ENCODE measurements at places on chromosomes 3 and 15.

DNA sequence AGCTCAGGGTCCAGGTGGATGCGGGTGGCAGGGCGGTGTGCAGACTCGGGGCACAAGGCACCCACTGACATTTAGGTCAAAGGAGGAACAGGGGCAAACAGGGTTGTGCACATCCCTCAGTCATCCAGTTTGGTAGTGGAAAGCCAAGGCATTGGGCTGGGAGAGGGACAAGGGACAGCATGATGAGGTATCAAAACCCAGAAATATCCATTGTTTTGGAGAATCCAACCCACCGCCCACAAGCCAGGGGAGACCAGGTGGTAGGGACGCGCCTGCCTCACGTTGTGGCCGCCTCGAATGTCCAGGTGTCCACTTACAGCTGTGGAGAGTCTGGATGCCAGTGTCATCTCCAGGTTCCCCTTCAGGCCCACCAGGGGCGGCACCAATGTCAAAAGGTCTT, 33.3 kb downstream of the SLC41A3 start:
- DNase-seq = no peak

GRCh38 chr3:1087066-1087560, 5.7 kb upstream of the CNTN6 start:
- no peak for DNase-seq

DNA sequence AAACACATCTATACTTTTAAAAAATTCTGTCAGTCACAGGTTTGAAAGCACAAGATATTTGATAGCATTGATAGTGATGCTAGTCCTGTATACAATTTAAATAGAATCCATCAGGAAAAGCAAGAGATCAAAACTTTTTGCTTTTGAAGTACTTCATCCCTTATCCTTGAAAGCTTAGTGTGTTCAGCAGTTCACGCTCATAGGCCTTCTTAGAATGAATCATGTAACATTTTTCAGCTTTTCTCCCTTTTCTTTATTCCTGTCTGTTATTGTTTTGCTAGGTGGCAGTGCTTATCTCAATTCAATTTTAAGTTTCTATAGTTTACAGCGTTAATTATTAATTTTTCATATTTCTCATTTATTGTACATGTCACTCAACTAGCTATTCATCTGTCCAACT, 69.1 kb downstream of the FGF7 start:
- DNase-seq = no peak

- DNase-seq = no peak
These were observed 2.9 kb downstream of the PXK start for GRCh38 chr3:58335652-58335947.

DNA sequence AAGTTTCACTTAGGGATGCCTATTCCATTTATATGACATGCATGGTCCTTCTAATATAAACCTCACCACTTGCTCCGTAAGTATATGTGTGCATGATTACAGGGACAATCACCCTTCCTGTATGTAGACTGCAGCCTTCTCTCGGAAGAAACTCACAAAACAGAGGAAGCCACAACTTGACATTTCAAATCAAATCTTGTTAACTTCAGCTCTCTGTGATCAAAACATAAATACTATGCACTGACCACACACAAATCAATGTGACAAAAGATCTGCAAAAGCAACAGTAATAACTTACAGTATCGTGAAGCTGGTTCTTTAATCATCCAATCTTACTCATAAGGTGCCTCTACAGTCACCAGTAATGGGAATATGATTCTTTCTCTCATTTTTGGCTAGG, 50.2 kb downstream of the FHIT start:
- no peak for DNase-seq

GRCh38 chr3:121735047-121735696, 14.4 kb downstream of the GOLGB1 start:
- DNase-seq = no peak

DNA sequence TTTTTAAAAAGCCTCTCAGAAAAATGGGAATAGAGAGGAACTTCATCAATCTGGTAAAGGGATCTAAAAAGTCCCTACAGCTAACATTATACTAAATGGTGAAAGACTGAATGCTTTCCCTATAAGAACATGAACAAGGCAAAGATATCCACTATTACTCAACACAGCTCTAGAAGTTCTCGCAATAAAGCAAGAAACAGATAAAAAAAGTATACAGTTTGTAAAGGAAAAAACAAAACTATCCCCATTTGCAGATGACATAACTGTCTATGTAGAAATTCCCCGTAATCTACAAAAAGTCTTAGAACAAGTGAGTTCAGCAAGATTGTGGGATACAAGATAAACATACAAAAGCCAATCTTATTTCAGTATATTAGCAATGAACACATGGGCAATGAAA, 15.4 kb downstream of the EDC3 start:
- no peak for DNase-seq

- no peak for DNase-seq
These were observed 32.1 kb downstream of the TLNRD1 start for GRCh38 chr15:81032818-81033217.

DNA sequence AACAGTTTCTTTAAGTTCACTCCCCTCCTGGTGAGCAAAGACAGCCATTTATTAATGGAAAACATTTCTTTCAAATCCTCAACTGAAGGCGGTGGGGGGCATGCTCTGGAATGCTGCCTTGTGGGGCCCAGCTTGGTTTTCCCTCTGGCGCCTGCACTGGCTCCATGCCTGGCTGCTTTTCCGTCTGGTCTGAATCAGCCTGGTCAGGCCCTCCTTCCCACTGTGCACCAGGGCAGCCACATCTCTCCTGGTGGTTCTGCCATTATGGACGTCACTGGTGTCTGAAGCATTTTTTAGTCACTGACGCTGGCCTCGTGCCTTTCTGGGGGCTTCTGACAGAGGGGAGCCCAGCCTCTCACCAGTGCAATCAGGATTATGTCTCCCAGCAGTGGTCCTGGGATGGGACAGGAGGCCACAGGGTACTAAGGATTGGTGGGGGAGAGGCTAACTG, 57.6 kb upstream of the APEH start:
- DNase-seq = no peak

DNA sequence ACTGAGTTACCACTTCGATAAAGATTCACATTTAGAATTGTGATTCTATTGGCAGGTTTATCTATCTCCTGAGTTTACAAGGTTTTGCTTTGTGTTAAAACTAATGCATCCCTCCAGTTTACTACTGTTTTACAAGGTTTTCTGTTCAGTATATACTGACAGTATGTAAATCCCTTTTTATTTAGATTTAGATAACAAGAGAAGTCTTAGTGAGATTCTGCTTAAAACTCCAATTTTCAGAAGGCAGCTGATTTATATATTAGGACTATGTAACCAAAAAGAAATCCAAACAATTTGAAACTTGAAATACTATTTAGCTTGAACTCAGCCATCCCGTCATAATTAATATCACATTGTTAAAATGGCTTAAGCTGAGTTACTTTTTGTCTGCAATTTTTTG, 619.2 kb downstream of the NAALADL2 start:
- no peak for DNase-seq

DNA sequence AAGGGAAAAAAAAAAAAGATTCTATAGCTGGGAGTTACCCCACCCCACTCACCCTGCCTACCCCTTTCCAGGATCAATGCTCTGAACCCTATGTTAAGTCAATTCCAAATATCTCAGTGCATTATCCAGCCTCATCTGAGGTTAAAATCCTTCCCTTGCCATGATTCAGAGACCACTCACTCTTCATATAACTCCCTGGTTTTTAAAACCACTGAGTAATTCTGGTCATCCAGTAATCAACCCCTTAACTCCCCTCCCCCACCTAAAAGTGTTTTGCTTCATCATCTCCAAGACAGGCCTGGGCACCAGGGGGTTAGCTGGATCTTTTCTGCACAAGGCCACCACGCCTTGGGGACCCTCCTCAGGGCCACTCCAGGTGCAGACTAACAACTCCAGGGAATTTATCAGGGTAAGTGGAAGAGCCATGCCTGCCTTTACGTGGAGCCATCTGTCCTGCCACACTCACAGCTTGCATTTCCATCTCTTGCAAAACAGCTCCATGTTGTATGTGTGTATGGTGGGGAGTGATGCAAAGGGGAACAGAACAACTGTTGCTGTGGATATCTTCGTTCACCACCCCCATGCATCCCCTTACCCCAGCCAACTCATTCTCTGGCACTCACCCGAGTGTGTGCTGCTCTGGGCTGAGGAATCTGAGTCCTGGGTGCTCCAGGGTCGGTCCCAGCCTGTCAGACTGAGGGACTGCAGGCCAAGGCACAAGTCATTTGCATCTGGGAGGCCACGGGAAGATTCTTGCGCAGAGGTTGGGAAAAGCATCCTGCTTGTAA, 30.7 kb upstream of the RPS17 start:
- DNase-seq = no peak

GRCh38 chr15:66138892-66139590, 114.5 kb downstream of the MEGF11 start:
- DNase-seq = no peak

Data from stimulated activated CD8-positive, alpha-beta memory T cell treated with anti-CD3 and anti-CD28 coated beads, Interleukin-15, amount 100 ng/mL, for 1 hour (primary cell).